ENCODE measurements at places on chromosomes 7 and 10.

DNA sequence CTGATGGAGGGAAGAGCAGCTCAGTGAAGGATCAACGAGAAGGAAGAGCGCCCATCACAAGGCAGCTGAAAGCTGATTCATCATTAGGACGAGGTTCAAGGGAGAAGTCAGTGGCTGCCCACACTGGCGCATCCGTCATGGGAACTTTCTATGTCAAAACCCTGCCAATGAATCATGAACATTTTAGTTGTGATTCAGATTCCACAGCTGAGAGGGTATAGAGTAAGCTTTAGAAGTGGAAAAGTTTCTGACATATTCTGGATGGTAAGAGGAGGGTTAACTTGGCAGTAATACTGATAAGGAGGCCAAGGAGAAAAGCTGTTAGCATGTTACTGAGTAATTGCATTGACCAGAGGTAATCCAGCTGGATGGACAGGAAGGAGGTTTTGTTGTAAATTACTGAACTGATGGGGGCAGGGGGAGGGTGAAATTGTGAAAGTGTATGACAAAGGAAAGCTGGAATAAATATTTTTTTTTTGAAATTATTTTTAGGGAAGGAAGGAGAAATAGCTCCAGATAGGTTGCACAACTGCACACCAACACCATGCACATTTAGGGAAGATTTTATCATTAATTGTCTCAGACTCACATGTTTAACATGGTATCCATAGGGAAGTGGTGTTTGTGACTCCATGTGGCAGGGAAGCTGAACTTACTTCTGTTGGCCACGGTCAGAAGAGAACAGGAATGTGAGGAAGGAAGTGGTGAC, 78.3 kb upstream of the NRP1 start:
- no peak overlapping the region for H3K4me3 ChIP-seq
- DNase-seq: no peak
- no peak overlapping the region for H3K27ac ChIP-seq
- no peaks in the 10 kb centered on the region for H3K36me3 ChIP-seq

DNA sequence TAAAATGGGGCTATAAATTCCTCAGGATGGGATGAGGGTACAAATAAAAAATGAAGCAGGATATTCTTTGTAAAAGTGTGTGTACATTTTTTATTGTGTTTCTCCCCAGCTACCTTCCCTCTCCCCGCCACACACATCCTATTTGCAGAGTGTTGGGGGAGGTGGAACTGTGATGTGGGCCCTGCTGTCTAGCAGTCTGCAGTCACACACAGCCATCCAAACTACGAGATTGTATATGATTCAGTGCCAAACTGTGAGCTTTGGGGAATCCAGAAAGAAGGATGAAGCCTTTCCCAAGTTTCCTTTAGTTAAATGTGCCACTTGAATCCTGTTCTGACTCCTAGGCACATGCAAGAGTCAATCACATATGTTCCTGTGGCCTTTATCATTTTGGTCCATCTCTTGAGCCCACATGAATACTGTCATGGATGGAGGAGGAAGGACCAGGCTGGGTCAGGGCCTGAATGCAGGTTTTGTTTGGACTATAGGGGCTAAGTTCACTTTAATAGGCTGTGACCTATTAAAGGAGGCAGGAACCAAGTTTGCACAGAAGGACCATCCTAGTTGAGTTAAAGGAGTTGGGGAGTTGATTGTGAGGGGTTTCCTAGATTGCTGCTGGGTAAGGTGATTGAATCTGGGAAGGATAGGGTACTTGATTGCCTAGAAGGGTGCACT, 1.1 kb upstream of the SEMA4G start:
- peaks cover 22% of the 10 kb centered on the region for H3K36me3 ChIP-seq
- no peaks in the 10 kb centered on the region for H3K27me3 ChIP-seq
- DNase-seq: peak; percentile 0
- no peak overlapping the region for H3K4me3 ChIP-seq

DNA sequence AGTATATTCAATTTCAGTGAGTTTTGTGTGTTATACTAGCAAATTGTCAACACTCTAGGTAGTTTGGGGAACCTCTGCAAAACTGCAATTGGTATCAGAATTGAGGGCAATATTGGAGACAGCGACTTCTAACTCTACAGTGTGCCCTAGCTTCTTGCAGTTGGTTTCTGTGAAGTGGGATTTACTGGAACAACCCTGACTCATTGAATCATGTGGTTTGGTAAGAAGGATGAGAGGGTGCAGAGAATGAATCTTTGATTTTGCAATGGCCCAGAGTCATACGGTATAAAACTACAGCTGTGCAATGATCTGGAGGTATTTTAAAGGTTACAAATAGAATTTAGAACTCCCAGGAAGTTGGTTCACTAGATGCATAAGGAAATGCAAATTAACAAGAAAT, 129.1 kb upstream of the PPP1R3A start:
- no peaks in the 10 kb centered on the region for H3K27me3 ChIP-seq
- H3K27ac ChIP-seq: peak overlapping the region; percentile 72
- DNase-seq: peak; percentile 37

GRCh38 chr7:129373651-129374428, 60.4 kb upstream of the STRIP2 start:
- no peaks in the 10 kb centered on the region for H3K4me1 ChIP-seq
- no peaks in the 10 kb centered on the region for H3K36me3 ChIP-seq
- no peak overlapping the region for H3K4me3 ChIP-seq
- H3K27me3 ChIP-seq: no peaks in the 10 kb centered on the region
- no peak overlapping the region for H3K27ac ChIP-seq
- no peak for DNase-seq

GRCh38 chr7:134602881-134603451, 43.7 kb upstream of the BPGM start:
- no peak overlapping the region for H3K4me3 ChIP-seq
- DNase-seq: peak; percentile 15
- no peaks in the 10 kb centered on the region for H3K27me3 ChIP-seq
- no peaks in the 10 kb centered on the region for H3K36me3 ChIP-seq

GRCh38 chr7:6164491-6164890, 107.9 kb downstream of the CYTH3 start:
- H3K27ac ChIP-seq: no peak overlapping the region
- no peak overlapping the region for H3K4me3 ChIP-seq
- no peak for DNase-seq
- H3K27me3 ChIP-seq: no peaks in the 10 kb centered on the region
- H3K4me1 ChIP-seq: no peaks in the 10 kb centered on the region

GRCh38 chr7:140593672-140593982, 47.0 kb downstream of the DENND2A start:
- H3K27ac ChIP-seq: no peak overlapping the region
- H3K4me1 ChIP-seq: no peaks in the 10 kb centered on the region
- H3K27me3 ChIP-seq: no peaks in the 10 kb centered on the region
- DNase-seq: peak; percentile 63

DNA sequence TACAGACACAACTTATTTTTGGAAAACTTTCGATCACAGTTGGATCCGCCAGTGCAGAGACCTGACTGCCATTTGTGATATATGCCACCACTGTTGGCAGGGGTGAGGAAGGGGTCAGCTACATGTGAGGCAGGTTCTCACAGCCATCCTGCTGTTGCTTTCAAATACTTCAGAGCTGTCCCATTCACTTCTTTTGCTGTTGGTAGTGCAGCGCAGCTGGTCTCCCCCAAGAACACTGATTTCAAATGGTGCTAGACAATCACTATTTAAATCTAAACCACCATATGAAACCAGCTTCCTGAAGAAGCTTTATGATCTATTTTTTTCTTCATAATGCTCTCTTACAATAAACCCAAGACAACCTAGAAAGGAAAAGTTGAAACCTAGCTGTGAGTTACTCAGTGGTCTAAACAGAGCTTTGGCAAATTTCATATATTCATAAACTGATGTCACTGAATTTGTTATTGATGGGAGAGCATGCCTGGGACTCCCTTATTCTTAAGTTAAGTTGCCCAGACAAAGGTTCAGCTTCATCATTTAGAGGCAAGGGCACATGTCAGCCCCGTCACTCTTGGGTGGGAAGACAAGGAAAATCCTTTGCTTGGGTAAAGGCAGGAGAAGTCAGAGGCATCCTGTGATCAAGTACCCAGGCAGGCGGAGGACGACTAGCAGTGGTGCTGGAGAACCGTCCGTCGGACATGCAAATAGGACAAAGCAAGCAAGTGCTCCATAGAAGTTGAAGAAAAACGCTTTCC, 143.4 kb upstream of the KLF14 start:
- no peak overlapping the region for H3K27ac ChIP-seq
- peaks cover 87% of the 10 kb centered on the region for H3K36me3 ChIP-seq

DNA sequence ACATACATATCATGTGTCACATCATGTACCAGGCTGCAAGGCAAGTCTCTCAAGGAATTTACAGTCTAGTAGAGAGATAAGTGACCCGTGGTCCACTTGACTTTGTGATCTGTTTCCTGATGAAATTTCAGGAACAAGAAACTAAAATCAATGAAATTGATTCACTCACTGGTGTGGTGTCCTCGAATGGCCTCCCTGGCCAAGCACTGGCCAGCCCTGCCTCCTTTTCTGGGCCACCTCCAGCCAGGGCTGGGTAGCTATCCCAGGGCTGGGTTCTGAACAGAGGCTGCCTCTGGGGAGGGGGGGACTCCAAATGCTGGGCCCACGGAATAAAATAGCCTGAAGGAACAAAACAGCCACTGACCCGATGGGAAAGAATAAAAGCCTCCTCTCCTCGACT, 182.2 kb downstream of the HERPUD2 start:
- DNase-seq: no peak
- no peak overlapping the region for H3K27ac ChIP-seq
- no peaks in the 10 kb centered on the region for H3K36me3 ChIP-seq
- no peaks in the 10 kb centered on the region for H3K27me3 ChIP-seq
- H3K4me1 ChIP-seq: no peaks in the 10 kb centered on the region

- no peak for DNase-seq
- no peak overlapping the region for H3K27ac ChIP-seq
- peaks cover 20% of the 10 kb centered on the region for H3K27me3 ChIP-seq
- no peaks in the 10 kb centered on the region for H3K4me1 ChIP-seq
- H3K36me3 ChIP-seq: no peaks in the 10 kb centered on the region
Observed at GRCh38 chr7:37410305-37411229, 38.1 kb downstream of the ELMO1 start.

DNA sequence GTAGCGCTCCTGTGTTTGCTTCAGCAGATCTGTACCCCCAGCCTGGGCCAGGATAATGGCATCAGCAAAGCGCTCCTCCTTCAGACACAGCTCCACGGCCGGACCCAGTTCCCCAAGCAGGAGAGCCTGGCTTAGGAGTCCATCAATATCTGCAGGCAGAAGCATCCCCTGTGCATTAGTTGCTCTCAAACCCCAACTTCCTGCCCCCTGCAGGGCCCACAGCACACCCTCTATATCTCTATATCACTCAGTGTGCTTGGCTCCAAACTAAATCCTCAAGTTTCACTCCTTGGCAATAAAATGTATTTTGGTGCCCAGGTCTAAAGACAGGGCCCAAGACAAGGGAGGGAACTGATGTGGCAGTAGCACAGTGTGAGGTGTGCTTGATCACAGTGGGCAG, 21.6 kb downstream of the SEC31B start:
- no peaks in the 10 kb centered on the region for H3K27me3 ChIP-seq
- no peaks in the 10 kb centered on the region for H3K4me1 ChIP-seq
- no peak for DNase-seq
- H3K27ac ChIP-seq: peak overlapping the region; percentile 12

GRCh38 chr7:9453521-9453920, 1020.1 kb downstream of the NXPH1 start:
- no peaks in the 10 kb centered on the region for H3K36me3 ChIP-seq
- no peaks in the 10 kb centered on the region for H3K4me1 ChIP-seq
- DNase-seq: no peak
- no peak overlapping the region for H3K27ac ChIP-seq
- no peak overlapping the region for H3K4me3 ChIP-seq
- no peaks in the 10 kb centered on the region for H3K27me3 ChIP-seq

- no peak overlapping the region for H3K27ac ChIP-seq
- H3K4me1 ChIP-seq: no peaks in the 10 kb centered on the region
- no peak overlapping the region for H3K4me3 ChIP-seq
- no peak for DNase-seq
- H3K27me3 ChIP-seq: peaks cover 10% of the 10 kb centered on the region
Observed at GRCh38 chr10:22805304-22805703, 90.9 kb upstream of the PIP4K2A start.

GRCh38 chr7:29102558-29103151, 43.7 kb downstream of the CPVL start:
- no peak overlapping the region for H3K4me3 ChIP-seq
- DNase-seq: peak; percentile 19
- H3K4me1 ChIP-seq: no peaks in the 10 kb centered on the region

GRCh38 chr10:964988-965417, 23.2 kb upstream of the GTPBP4 start:
- no peak overlapping the region for H3K4me3 ChIP-seq
- no peak overlapping the region for H3K27ac ChIP-seq
- no peaks in the 10 kb centered on the region for H3K4me1 ChIP-seq
- no peaks in the 10 kb centered on the region for H3K36me3 ChIP-seq
- no peaks in the 10 kb centered on the region for H3K27me3 ChIP-seq
- no peak for DNase-seq

DNA sequence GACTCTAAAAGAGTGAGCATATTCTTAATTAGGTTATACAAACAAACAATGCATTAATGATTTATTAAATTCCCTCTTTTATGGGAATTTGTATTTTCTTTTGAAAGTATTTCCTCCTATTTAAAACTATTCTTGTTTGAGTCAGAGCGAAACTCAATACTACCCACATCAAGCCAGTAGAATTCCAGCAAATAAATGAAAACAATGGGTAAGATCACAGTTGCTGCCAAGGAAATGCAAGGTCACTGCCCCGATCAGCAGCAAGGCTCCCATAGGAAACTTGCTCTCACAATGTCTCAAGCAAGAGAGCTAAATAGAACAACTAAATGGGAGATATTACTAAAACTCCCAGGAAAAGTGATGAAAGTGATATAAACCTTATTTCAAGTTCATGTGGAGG, 206.3 kb downstream of the THSD7A start:
- no peaks in the 10 kb centered on the region for H3K27me3 ChIP-seq
- DNase-seq: no peak
- no peak overlapping the region for H3K27ac ChIP-seq
- no peaks in the 10 kb centered on the region for H3K36me3 ChIP-seq

GRCh38 chr10:412109-412508, 276.9 kb downstream of the ZMYND11 start:
- DNase-seq: no peak
- H3K4me1 ChIP-seq: no peaks in the 10 kb centered on the region
- H3K27me3 ChIP-seq: peaks cover 26% of the 10 kb centered on the region
- no peak overlapping the region for H3K4me3 ChIP-seq
- no peak overlapping the region for H3K27ac ChIP-seq
- no peaks in the 10 kb centered on the region for H3K36me3 ChIP-seq

DNA sequence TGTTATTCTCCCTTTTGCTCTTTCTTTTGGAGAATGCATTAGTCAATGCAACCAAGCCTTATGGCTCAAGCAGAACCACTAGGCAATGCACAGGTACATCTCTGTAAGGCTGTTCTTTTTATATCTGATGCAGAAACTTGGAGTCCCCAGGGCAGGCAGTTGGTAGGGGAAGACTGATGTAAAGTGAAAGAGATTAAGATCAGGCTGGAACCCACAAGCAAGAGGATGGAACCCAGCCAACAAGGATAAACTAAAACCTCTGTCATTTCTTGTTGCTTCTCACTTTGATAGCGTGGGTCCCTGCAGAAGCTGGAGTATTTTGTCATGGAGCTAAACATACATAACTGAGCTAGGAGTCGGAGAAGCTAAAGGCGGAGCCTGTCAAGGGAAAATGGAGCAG, 142.9 kb downstream of the GPAM start:
- no peaks in the 10 kb centered on the region for H3K4me1 ChIP-seq
- H3K4me3 ChIP-seq: no peak overlapping the region
- DNase-seq: no peak
- H3K27ac ChIP-seq: no peak overlapping the region

- no peak overlapping the region for H3K4me3 ChIP-seq
- H3K27me3 ChIP-seq: no peaks in the 10 kb centered on the region
- DNase-seq: no peak
Observed at GRCh38 chr10:85647741-85648140, 718.9 kb downstream of the GRID1 start.

Measured in DND-41 (cell line).